ENCODE measurements at places on chromosomes 12 and 14. TPM values are rescaled to one million over a fixed set of nuclear protein-coding genes. Genes with fewer than 3 reads are reported as not detected.

KRT7 gene
- polyA plus RNA-seq, result 17.4 TPM

BCL2L14 gene
- polyA plus RNA-seq, result not detected

TMEM30B gene
- polyA plus RNA-seq, result 0.29 TPM

OR4K1 gene
- polyA plus RNA-seq, result not detected

Data from GM23248 (cell line).